ENCODE measurements at places on chromosomes 1 and 21.

GRCh38 chr1:200740571-200741208 is 2.0 kb downstream of the CAMSAP2 start:
- no peak for DNase-seq

GRCh38 chr1:50783286-50783685 is 176.8 kb downstream of the FAF1 start:
- no peak for DNase-seq

DNA sequence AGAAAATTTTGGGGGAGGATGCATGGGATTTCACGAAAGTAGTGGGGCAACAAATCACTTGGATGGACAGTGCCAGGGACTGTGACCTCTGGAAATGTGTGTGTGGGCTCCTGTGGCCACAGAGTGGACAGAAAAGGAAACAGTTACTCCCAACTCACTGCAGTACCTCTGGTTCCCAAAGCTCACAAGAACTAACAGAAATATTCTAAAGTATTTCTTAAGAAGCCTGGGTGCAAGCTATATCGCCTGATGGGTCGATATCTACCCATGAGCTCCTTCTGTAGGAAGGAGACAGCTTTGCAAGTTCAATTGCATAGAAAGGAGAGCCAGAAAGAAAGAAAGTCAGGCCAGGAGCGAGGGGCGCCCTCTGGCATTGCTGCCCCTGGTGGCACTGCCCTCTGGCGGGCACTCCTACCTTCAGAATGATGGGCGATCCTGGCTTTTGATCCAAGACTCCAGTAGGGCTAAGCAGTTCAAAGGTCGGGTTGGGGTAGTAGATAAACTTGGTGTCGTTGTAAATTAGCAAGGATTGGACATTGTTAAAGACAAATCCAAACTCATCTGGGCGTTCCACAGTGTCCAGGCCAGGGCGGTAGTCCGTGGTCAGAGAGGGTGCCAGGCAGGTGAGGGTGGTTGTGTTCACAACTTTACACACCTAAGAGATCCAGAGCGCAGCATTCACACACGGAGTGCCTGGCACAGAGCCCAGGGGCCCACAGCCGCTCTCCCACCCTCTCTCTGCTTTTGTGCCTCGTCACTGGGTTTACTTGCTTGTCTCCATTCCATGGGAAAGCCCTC is 134.7 kb upstream of the CD34 start:
- DNase-seq: no peak

GRCh38 chr1:192158181-192158580 is at the start of gene RGS18:
TSS of gene RGS18 (plus strand) at chr1:192158462. CDS start at chr1:192158638, 176 bp downstream.
- no peak for DNase-seq

- no peak for DNase-seq
These were observed 27.0 kb upstream of the IFNAR2 start for GRCh38 chr21:33202464-33203363.

DNA sequence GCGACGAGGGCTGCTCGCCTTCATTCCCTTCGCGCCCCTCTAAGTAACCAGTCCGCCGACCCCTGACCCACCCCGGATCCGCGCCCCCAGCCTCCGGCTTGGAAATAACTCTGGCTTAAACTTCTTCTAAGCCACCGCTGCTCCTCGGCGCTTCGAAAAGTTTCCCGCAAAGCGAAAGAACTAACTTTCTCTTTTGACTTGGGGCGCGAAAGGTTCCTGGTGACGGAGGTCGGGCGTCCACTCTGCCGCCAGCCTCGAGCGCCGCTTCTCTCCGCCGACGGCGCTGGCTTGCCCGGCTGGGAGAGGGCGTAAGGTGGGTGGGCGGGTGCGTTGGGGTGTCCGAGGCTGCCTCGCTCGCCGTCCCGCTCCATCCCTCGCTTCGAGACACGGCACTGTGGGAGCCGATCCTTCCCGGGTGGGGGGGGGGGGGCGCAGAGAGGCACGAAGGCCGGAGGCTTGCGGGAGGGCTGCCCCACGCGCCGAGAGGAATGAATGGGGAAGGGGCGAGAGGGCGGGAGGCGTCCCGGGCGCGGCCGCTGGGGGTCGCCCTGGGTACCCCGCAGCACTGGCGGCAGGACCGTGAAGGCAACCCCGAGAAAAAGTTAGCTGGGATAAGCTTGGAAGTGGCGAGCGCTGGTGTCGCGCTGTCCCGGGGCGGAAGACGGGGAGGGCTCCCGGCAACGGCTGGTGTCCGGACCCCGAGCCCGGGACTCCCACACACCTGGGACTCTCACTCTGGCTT is 569 bp downstream of the ATF3 start:
- DNase-seq: peak; percentile 17

GRCh38 chr1:216604771-216605170 is 118.5 kb downstream of the ESRRG start:
- DNase-seq: no peak

DNA sequence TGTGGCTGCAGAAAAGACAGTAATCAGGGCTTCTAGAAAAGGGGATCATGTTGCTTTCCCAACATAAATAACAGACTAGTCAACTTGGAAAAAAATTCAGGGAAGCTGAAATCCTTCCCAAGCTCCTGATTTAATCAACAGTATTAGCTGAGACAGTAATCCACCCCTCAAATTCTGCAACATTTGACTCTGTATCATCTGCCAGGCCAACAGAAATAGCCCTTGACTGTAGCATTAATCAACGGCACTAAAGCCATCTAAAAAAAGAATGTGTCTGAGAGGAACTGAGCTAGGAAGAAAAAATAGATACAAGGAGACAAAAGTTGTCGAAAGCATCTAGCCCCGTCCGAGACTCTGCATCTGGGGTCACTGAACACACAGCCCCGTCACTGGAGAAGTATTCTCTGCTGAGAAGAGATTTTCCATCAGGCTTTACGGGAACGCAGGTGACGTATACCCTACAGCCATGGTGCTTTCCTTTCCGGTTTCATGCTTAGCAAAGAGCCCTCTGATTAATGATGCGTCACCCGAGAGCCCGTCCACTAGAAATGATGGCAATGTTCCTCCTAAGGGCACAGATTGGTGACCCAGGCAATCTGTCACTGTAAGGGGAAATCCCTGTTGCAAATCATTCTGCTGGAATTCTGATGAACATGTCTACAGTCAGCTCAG is 42.1 kb upstream of the TP53BP2 start:
- no peak for DNase-seq

DNA sequence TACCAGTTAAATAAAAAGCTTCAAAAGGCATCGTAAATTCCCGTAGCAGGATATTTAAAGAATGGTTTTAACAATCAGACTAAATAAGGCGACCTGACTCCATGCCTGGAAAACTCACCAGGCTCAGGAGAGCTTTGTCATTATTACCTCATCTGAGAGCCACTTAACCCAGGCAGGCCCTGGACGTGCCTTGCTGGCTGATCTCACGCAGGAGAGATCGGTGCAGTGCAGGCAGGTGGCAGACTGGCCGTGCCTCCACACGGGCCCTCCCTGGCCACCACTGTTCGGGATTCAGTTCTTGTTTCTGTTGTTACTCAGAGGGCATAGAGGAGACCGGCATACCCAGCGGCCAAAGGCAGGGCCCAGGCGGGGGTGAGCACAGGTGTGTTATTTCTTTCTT is 6.4 kb downstream of the MT1HL1 start:
- DNase-seq: no peak

- no peak for DNase-seq
These were observed 1027.3 kb downstream of the KCNT2 start for GRCh38 chr1:195580988-195581387.

DNA sequence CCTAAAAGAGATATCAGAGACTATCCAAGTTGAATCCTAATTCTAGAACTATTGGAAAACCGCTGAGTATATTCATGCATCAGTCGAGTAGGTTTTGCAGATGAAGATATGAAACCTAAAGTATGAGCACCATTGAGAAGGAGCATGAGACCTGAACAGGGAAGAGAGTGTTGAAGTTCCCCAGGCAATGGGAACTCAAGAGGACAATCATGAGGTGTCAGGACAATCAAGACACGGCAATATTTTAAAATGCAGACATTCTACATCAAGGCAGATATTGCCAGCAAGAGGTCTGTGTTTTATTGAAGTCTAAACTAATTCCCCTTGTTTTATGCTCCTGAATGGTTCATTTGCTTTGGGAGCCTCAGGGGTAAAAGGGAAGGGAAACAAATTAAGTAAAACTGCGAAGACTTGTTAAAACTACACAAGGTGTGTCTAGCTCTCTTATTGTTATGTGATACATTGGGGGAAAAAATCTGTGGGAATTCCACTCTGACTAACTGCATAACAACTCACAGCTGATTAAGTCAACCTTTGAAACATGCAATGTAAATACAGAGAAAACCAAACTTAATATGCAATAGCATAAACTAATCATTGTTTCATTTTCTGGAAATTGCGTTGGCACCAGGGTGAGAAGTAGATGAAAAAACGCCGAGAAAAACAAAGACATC is 347.9 kb upstream of the ADGRL2 start:
- no peak for DNase-seq

DNA sequence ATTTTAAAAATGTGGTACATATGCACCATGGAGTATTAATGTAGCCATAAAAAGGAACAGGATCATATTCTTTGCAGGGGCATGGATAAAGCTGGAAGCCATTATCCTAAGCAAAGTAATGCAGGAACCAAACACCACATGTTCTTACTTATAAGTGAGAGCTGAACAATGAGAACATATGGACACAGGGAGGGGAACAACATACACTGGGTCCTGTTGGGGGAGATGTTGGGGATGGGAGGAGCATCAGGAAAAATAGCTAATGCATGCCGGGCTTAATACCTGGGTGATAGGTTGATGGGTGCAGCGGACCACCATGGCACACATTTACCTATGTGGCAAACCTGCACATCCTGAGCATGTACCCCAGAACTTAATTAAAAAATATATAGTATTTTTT is 352.5 kb upstream of the KAZN start:
- DNase-seq: no peak

DNA sequence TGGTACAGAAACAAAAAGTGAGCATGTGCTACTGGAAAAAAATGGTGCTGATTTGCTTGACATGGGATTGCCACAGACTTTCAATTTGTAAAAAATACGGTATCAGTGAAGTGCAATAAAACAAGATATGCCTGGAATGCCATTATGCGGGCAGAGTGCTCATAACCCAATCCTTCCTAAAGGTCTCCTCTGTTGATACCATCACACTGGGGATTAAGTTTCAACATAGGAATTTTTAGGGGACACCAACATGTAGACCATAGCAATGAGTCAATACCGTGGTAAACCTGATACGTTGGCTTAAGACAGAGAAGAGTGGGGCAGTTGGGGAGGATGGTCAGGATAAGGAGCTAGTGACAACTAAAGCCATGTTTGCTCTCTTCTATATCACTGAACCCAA is 20.5 kb downstream of the MX1 start:
- DNase-seq: no peak

GRCh38 chr1:54122992-54123391 is 29.8 kb downstream of the CDCP2 start:
- DNase-seq: no peak

DNA sequence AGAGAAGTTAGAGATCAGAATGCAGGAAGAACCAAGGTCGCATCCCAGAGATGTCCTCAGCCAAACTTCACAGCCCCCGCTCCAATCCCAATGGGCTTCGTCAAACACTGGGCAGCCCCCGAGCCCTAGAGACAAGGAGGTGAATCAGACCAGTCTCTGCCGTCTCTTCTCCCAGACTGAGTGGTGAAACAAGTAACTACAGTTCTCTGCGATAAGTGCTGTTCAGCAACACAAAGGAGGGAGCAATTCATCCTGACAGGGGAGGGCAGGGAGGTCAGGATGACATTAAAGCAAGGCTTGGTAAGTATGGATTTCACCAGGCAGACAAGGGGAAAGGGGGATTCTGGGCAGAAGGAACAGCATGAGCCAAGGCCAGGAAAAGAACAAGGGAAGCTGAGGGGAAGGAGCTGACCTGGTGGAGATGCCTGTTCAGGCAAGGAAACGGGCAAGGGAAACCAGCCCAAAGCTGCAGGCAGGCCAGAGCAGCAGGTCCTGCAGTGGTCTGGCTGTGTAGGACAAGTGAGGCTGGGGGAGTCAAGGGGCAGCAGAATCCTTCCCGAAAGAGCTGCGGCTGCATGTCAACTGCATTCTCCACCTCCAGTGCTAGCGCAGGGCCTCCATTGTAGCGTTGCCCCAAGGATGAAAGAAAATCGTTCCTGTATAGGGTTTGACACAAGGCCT is 13.6 kb upstream of the ERI3 start:
- no peak for DNase-seq

All from activated CD4-positive, alpha-beta T cell treated with anti-CD3 and anti-CD28 coated beads, Interleukin-2, amount 50 U/mL, for 24 hours (primary cell).